Peyer's patch (tissue), 4 donors: ENCODE measurements at places on chromosomes 11 and 22. TPM values are rescaled to one million over a fixed set of nuclear protein-coding genes. Genes with fewer than 3 reads are reported as not detected.

The SERHL2 gene
- not detected for total RNA-seq

The DNAJB7 gene
- total RNA-seq: not detected

The OR8D1 gene
- not detected for total RNA-seq

The NXPE4 gene
- 0.53 TPM for total RNA-seq

DNA sequence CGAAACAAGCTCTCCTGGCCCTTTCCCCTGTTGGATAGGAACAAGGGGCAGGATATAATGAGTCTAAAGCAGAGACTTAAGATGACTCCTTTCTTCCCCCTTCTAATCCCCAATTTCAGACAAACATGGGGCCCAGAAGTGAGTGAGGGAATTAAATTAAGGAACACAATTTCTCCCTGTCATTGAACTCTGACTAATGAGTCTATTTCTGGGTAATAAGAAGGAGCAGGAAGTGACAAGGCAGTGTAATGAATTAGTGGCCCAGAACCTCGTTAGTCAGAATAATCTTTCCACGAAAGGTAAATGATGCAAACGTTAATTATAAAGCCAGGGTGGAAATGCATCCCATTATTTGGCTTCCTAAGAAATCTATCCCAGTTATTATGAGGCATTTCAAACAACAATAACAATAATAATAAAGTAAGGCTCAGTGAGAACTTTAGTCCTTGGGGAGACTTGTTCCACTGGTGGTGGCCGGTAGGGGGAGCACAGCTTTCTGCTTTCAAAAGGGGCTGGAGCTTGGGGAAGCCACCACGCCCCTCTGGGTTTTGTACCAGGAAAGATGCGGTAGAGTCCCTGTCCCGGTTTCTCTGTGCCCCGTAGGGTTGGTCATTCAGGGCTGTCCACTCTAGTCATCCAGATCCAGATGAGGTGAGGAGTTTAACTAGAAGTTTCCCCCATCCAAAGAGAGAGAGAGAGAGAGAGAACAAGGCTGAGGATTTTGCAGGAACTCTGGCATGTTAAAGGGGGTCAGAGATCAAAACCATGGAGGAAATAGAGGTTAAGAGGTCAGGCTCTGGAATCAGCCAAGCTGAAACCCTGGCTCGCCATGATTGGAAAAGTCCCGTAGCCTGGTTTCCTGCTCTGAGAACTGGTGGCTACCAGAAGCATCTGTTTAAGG lies 298.3 kb downstream of the NTM start:
- DNase-seq: peak; percentile 51

DNA sequence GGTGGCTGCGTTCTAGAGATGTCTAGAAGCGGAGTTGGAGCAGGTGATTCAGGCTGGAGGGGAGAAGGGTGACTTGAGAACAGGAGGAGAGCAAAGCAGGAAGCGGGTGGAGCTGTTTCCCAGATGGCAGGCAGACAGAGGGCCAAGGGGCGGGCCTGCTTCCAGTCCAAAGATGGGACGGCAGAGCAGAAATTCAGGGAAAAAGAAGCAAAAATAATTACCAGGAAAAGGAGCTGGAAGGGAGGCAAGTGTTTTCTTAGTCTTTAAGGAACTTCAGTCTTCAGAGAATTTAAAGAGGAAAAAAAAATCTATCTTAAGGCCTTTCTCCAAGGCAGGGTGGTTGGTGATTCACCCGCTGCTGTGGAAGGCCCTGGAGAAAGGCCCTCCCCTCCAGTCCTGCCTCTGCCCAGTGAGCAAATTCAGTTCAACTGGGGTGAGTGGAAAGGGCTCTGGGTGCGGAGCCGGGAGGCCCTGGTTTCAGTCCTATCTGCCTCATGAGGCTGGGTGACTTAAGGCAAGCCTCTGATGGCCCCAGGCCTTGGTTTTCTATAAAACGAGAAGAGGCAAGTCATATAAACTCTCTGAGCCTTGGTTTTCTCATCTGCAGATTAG lies 4.5 kb upstream of the CREB3L1 start:
- no peak for DNase-seq

- peak; percentile 36 for DNase-seq
Measured at GRCh38 chr11:82577246-82577645, 156.4 kb downstream of the FAM181B start.

DNA sequence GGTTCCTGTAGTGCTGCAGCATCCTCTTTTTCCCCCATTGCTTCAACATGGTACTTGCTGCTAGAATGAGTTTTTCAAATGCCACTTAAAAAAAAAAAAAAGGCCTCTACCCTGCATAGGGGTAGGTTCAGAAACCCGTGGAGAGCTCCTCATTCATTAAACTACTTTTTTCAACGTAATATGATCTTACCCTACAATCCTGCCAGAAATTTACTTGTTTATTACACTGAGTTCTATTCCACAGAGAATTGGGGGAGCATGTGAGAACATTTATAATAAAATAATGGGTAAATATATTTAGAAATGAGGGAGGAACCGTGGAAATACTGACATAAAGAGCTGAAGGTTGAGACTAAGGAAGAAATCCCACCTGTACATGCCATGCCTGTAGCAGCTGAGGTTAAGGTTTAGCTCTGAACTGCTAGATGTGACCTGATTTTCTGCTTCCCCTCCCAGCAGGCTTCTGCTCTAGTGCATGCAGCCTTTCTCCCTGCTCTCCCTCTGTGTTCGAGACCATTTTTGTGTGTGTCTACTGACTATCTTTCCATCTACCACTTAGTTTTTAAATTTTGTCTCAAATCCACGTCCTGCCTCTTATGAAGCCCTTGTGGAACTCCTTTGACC lies 225.7 kb downstream of the DDX10 start:
- DNase-seq: no peak

DNA sequence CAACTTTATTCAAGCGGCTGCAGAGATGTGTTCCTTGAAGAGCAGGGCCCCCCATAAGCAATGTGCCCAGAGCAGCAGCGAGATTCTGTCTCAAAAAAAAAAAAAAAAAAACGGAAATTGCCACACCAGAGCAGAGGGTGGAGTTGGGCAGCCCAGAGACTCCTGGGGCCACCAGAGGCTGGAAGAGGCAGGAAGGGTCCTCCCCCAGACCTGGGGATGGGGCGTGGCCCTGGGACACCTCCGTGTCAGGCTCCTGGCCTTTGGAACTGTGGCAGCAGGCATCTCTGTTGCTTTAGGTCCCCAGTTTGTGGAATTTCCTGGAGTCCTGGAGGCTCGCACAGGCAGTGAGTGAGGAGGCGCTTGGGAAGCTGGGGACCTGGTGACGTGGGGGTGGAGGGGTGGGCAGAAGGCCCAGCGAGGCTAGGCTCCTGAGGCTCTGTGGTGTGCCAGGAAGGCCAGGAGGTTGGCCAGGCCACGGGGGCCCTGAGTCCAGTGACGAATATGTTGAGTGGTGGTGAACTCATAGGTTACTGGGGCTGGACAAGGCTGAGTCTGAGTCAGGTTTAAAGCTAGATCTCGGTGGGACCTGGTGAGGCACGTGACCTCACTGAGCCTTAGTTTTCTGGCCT lies 735.6 kb downstream of the BRD1 start:
- DNase-seq: no peak

- no peak for DNase-seq
Measured at GRCh38 chr22:33706100-33706499, 214.2 kb downstream of the LARGE1 start.

DNA sequence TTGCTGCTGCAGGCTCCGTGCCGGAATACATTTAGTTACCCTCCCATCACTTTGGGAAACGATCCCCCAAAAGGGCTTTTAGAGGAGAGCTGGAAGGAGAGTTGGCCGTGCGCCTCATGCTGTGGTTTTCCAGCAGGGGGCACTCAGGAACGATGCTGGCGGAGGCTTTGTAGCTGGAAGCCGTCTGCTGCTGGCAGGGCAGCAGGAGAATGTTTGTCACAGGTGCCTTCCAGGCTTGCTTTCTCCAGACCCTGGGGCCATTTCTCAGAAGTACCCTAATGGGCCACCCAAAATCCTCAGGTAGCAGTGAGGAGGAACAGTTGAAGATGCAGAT lies 30.0 kb upstream of the CABP7 start:
- peak; percentile 69 for DNase-seq

DNA sequence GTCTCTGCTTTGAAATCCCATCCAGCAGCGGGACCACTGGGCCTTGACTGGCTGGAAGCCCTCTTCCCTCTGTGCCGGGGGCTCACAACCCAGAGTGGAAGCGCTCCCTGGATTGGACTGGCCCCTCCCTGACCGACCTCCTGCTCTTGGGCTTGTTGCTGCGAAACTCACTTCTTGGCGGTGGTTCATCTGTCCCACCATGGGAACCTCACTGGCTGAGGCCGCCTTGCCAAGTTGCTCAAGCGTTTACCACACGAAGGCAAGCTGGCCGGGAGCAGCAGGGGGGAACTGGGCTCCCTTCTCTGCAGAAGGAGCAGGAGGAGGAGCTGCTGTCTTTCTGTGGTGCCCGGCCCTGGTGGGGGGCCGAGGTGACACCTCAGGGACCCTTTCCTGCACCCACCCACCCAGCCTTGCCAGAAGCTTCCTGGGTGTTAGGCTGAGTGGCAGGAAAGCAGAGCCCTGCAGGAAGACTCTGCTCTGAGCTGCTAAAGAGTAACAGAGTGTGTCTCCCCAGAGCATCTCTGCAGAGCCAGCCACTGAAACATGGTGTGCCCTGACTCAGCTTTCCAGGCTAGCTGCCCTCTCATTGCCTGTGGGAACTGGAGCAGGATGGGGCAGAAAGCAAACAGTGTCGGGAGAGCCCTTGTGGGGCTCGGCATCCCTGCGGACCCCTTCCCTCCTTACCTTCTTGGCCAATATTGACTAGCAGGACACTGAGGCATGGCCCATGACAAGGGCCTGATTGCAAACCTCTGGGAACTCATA lies 88.5 kb upstream of the ALX4 start:
- no peak for DNase-seq
